ENCODE measurements at places on chromosomes 2 and 18.

- DNase-seq: no peak
Observed at GRCh38 chr2:209876211-209876610, 104.6 kb downstream of the UNC80 start.

DNA sequence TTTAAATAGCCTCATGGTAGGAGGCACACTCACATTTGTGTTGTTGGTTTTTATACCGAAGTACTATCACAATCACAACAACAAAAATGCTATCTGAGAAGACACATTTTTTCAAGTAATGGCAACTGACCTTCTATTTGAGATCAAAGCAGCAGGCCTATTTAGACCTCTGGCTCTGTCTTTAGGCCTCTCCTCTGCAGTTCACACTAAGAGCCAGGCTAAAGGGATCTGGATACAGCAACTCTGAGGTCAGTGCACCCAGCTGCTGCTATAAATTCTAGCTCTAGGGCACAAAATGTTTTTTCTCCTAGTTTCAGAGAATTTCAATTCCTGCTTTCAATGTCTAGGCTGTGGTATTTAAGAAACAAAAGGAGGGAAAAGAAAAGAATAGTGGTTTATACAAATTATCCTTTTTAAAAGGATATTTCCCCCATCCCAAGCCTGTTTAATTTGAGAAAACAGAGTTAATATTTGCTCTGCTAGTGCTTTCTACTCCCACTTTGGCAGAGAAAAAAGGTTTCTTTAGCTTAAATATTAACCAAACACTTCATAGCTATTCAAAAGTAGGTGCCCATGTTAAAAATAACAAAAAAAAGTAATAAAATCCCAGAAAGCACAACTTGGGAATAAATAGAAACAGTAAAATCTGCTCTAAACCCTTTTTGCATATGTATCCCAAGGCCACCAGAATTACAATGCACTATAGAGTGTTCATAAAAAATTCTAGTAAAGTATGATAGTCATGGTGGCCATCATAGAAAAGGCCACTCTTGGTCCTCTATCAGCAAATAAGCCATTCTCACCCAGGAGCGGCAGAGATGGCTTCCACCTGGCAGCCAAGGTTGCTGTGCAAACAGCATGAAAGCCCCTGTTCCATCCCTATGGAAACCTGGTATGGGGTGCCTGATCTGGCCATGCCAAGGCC, 293.6 kb upstream of the SESTD1 start:
- no peak for DNase-seq

DNA sequence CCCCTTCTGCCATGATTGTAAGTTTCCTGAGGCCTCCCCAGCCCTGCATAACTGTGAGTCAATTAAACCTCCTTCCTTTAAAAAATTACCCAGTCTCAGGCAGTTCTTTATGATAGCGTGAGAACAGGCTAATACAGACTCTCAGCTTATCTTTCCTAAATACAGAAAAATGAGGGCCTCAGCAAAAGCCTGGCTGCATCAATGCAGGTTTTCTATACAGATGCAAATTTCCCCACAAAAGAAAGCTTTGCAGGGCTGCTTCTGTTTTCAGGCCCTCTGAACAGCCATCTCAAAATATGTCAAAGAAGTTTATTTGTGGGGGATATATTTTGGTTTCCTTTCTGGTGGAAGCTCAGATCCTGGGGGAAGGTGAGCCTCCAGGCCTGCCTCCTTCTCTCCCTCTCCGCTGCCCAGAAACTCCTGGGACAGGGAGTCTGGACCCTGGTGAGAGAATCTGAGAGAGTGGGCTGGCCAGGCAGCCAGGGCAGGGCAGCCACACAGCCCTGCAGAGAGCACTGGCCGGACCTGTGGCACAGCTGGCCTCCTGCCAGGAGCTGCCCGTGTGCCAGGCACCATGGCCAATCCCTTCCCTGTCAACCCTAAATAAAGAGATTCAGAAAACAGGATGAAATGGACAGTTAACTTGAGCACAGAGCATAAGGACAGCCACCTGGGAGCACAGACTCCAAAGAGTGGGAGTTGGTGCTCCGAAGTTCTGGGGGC, 21.6 kb upstream of the AGXT start:
- no peak for DNase-seq

DNA sequence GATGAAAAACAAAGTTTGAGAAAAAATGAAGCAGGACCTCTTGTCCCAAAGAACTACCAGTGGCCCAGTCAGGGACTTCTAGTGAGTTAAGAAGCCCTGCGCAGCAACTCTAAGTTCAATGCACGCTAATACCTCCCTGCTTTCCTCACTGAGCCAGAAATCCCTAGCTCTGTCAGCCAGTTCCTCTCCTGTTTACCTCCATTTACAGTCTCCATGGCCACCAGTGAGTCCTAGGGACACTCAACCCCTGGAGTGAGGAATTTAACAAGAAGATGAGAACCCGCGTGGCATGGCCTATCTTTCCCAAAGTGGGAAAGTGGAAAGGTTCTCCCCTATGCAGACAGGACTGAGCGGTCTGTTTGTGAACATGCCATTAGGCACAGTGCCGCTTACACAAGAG, 31.0 kb downstream of the MRPL33 start:
- no peak for DNase-seq

GRCh38 chr18:49725809-49726674, 87.3 kb downstream of the ACAA2 start:
- no peak for DNase-seq

DNA sequence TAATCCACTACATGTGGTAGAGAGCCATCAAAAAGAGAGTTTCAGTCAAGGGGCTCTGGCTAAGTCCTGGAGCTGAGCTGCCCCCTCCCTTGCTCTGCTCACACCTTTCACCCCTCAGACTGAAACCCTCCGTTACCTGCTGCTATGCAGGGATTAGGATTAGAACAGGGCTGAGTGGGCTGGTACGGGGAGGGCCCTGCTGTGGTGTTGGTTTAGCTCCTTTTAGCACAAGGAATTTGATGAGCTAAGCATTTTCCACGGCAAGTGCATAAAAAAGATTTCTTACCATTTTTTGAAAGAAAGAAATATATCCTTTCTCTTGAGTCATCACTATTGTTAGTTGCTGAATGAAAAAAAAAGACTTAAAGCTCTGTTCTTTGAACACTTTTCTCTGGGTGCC, 46.3 kb downstream of the TCF7L1 start:
- DNase-seq: no peak

- DNase-seq: no peak
Observed at GRCh38 chr2:42789751-42790150, 2.6 kb downstream of the HAAO start.

GRCh38 chr2:12007282-12007681, 260.9 kb downstream of the LPIN1 start:
- no peak for DNase-seq

- DNase-seq: no peak
Observed at GRCh38 chr2:197268786-197269584, 41.6 kb downstream of the ANKRD44 start.

GRCh38 chr2:163877316-163877715, 141.5 kb upstream of the FIGN start:
- no peak for DNase-seq

DNA sequence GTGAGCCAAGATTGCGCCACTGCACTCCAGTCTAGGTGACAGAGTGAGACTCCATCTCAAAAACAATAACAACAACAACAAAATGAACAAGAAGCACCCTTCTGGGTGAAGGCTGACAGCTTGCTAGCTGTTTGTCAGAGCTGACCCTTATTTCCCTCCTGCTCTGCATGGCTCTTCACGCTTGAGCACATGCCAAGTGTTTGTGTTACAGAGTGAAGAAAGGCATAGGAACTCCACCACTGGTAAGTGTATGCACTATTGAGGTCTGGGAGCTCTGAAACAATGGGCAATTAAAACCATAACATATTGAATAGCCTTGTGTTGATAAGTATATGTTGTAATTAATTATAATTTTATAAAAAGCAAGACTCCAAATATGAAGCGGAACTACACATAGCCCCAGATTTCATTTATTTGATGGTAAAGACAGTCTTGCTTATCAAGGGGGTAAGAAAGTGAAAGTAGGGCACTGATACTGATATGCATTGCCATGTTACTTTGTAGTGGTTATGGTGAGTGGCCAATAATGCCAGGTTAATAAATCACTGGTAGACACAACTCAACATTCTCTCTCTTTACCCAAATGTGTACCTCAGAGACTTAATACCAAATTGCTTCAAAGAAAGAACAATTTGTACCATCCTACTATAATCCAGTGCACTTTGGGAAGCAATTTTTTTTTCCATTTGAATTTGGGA, 163.4 kb downstream of the VWC2L start:
- DNase-seq: no peak

DNA sequence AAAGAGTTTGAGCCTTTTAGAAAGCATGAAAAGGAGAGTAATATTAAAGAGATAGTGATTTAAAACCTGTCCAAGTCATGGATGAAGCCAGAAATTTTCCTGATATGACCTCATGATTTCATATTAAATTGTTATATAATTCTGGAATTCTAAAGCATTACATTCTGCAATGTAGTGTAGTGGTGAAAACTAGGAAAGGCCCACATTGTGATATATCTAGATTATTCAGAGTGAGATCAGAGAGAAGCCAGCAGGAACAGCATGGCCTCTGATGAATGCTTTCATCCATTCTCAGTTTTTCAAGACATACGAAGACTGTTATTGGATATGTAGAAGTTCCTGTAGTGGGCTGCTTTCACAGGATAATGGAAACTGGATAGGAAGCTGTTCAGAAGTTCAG, 98.8 kb downstream of the LCLAT1 start:
- DNase-seq: no peak

GRCh38 chr2:225008179-225008856, 34.0 kb downstream of the DOCK10 start:
- DNase-seq: no peak

DNA sequence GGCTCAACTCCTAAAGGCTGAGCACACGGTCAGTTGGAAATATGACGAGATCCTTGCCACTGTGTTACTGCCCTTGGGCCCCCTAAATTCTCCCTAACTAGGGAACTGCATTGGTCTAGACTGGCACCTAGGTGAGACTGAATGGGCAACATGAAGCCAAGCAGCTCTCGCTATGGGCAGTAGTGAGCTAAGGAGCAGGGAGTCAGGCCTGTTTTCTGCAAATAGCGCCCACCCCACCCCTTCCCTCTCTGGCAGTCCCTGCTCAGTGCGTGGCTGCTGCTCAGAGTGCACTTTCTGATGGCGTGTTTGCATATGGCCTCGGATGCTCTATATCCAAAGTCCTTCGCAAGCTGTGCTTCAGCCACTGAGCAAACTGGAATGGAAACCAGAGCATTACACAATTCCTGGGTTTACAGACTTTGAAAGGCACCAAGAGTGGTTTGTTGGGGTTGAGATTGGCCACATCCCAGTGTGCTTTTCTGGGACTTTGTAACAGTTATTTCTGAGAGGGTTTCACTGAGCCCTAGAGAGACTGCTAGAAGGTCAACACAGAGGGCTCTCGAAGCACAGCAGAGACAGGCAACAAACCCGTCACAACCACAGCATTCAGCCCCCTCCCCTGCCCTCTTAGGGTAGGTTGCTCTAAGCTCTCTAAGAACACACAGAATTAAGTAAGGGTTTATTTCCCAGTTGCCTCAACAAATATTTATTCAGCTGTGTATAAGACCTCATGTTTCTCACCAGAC, 419.9 kb downstream of the STK39 start:
- DNase-seq: no peak
